Glutamatergic neuron (in vitro differentiated cells): ENCODE measurements at places on chromosomes 2 and 18. TPM values are rescaled to one million over a fixed set of nuclear protein-coding genes. Genes with fewer than 3 reads are reported as not detected.

The PXDN gene
- 226 TPM for total RNA-seq

The C1GALT1C1L gene
- 0.49 TPM for total RNA-seq

The ANTXR1 gene
- 26.7 TPM for total RNA-seq

The SERPINB2 gene
- total RNA-seq, result not detected

The TMEM200C gene
- 13.8 TPM for total RNA-seq

The SMCHD1 gene
- total RNA-seq, result 34.4 TPM

The SF3B6 gene
- 76.5 TPM for total RNA-seq
